Activated T-helper 1 cell treated with anti-CD3 and anti-CD28 coated beads, Interleukin-12 subunit alpha, Interleukin-12 subunit beta, Interleukin-2, Interleukin-4 antibody, amounts not matched to agents 30 ng/mL and 10 ng/mL and 1 ng/mL, durations not matched to agents 14 hours and 24 hours and 36 hours (primary cell): ENCODE measurements at places on chromosomes 1 and 21. TPM values are rescaled to one million over a fixed set of nuclear protein-coding genes. Genes with fewer than 3 reads are reported as not detected.

DNA sequence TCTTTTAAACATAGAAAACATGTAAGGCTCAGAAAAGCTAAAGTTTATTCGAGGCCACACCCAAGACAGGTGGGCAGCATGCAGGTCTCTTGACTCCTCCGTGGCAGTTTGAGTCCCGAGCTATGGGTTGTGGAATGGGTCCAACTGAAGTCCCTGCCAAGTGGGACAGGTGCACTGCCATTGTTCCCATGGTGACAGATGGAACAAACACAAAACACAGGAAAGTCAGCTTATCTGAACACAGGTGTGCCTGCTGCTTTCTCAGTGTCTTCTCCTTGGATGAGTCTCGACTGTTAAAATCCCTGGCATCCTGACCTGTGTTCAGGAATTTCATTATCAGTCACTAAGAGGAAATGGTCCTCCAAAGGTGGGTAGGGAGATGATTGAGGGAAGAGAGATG, 99.0 kb upstream of the RAB4A start:
- DNase-seq, result no peak

GRCh38 chr21:28160378-28160777, 832.3 kb downstream of the LTN1 start:
- no peak for DNase-seq

DNA sequence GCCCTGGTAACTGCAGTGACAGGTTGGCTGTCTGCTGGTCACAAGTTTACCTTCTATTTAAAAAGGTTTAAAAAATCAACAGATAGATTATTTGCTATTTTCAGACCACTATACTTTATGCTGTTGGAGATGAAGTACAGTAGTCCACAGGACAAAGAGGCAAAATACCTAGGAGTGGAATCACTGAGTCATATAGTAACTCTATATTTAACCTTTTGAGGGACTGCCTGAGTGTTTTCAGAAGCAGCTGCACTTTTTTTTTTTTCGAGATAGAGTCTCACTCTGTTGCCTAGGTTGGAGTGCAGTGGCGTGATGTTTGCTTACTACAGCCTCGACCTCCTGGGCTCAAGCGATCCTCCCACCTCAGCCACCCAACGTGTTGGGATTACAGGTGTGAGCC, 11.7 kb downstream of the CNIH4 start:
- DNase-seq, result no peak

Gene ITLN2
- total RNA-seq, result not detected in 2 replicates

Gene SPRR5
- total RNA-seq, result not detected in 2 replicates

GRCh38 chr1:185166106-185166505, 9.1 kb downstream of the SWT1 start:
- no peak for DNase-seq

Gene SUSD4
- total RNA-seq, result not detected in 2 replicates

- no peak for DNase-seq
Measured at GRCh38 chr1:30806381-30807317, 49.1 kb upstream of the LAPTM5 start.

GRCh38 chr1:161771161-161771560, 5.0 kb downstream of the ATF6 start:
- no peak for DNase-seq

- DNase-seq, result no peak
Measured at GRCh38 chr21:42732033-42732410, 78.6 kb downstream of the PDE9A start.

GRCh38 chr1:40187399-40187798, 26.2 kb downstream of the RLF start:
- no peak for DNase-seq

DNA sequence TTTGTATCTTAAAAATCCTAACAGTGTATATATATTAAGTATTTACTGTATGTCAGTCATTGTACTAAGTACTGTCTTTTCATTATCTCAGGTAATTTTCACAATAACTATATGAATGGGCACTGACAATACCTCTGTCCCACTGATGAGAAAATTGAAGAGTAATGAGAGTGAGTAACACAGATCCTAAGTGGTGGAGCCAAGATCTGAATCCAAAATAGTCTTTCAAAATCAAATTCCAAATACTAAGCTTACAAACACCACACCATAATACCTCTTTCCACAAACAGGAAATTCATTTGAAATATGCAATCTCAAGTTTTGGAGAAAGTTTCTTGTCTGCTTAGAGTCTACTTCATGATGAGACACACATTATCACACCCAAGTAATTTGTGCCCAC, 105.9 kb upstream of the EDEM3 start:
- no peak for DNase-seq

Gene LCE6A
- not detected in 2 replicates for total RNA-seq

Gene AMY2A
- not detected in 2 replicates for total RNA-seq

DNA sequence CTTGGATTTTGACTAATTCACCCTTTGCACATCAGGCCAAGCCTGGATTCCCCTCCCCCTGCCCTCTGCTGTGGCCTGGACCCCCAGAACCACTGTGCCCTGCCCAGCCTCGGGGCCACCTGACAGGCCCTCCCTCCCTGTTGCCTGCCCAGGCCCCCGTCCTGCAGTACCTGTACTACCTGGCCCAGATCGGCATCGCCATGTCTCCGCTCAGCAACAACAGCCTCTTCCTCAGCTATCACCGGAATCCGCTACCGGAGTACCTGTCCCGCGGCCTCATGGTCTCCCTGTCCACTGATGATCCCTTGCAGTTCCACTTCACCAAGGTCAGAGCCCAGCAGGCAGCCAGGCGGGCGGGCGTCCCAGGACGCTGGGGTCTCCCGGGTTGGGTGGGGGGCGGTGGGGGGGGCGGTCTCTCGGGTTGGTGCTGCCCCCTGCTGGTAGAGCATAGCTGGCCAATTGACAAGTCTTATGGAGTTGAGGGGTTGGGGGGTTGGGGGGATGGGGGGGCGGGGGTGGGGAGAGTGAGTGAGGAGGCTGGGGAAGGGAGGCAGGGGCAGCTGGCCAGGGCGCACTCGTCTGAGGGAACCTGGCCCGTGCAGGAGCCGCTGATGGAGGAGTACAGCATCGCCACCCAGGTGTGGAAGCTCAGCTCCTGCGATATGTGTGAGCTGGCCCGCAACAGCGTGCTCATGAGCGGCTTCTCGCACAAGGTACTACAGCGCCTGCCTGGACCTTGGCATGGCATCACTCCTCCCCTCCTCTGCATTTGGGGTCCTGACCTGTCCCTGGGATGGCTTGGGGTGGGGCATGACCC, 10.7 kb downstream of the AMPD2 start:
- DNase-seq, result no peak

GRCh38 chr1:180610556-180611015, 21.2 kb upstream of the XPR1 start:
- no peak for DNase-seq

DNA sequence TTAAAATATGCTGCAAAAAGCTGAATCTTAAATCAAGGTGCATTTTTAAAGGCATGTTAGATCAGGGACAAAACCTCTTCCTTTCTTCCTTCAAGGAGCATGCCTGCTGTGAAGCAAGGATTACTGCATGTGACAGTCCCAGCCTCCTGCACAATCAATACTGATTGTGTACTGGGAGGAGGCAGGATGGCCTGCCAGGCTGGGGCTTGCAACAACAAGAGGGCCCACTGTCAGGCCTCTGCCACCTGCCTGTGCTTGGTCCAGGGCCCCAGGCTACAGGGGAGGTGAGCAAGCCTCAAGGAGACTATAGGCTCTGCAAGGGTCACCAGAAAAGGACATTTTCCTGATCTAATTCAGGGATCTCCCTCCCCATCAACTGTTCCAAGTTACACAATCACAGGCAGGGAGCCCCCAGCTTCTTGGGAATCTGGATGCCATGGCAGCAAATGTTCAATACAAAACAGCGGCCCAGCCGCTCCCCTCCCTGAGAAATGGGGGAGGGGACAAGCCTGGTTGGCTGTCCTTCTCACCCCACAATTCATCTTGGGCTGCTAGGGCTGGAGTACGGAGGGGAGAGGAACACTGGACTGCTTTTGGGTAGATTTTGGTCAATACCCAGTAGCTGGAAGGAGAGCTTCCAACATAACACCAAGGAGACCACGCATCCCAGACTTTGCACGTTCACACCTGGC, 76.7 kb downstream of the SSBP3 start:
- no peak for DNase-seq

Gene FMN2
- total RNA-seq, result not detected in 2 replicates

DNA sequence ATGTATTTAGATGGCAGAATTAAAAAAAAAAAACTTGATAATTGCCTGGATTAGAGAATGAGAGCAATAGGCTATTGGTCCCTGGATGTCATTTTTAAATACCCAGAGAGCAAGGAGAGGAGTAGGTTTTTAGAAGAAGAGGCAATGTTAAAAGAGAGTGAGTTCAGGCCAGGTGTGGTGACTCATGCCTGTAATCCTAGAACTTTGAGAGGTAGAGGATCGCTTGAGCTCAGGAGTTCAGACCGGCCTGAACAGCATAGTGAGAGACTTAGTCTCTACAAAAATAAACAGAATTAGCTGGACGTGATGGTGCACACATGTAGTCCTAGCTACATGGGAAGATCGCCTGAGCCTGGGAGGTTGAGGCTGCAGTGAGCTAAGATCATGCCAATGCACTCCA, 15.9 kb upstream of the MUTYH start:
- DNase-seq, result no peak

Gene LHX4
- total RNA-seq, result not detected in 2 replicates

DNA sequence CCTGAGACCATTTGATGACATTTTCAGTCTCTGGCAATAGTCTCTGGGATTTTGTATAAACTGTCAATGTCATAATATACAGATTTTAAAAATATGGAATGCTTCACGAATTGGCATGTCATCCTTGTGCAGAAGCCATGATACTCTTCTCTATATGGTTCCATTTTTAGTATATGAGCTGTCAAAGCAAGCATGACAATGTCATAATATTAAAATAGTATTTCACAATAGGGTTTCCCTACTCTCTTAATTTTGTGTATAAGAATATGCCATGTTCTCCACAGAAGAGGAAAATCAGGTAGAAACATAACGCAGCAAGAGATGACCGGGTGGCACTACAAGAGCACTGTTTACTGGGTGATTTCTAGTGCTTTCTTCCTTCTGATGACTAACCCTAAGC, 8.3 kb upstream of the DIPK1A start:
- no peak for DNase-seq

DNA sequence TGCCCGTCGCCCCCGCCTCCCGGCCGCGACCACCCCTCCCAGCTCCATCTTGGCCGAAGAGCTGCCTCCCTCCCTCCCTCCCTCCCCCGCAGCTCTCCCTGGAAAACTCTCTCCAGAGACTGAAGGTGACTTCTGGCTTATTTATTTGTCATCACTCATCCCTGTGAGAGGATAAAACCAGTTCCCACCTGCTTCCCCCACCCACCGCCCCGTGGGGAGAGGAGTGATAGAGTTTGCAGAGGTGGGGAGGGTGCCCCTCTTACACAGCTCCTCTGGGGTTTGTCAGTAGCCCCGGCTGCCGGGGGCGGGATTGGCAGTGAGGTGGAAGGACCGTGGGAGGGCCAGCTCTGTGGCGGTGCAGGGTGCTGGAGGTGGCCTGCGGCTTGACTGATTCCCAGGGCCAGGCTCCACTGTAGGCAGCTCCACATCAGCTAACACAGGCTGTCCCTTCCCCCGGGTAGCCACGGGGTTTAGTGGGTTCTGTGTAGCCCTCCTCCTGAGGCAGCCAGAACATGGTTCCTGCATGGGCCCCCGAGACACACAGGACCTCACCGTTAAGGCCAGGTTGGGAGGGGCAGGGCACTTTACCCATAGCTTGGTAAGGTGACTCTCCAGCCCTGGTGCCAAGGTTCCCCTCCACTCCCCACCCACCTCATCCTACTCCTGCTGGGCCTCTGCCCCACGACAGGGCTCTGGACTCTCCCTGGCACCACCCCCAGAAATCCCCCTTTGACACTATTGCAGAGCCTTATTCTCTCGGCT, 62.2 kb downstream of the ELK4 start:
- DNase-seq, result no peak

Gene PRAMEF11
- not detected in 2 replicates for total RNA-seq

GRCh38 chr21:39531840-39532239, 80.1 kb downstream of the SH3BGR start:
- no peak for DNase-seq

- DNase-seq, result no peak
Measured at GRCh38 chr1:30809514-30810263, 52.1 kb upstream of the LAPTM5 start.

Gene CELSR2
- total RNA-seq, result 4.1 and 4.9 TPM in 2 replicates

- no peak for DNase-seq
Measured at GRCh38 chr21:29302359-29302875, 3.7 kb downstream of the BACH1 start.

Gene PRXL2B
- 39.5 and 42.1 TPM in 2 replicates for total RNA-seq

- DNase-seq, result no peak
Measured at GRCh38 chr1:113380075-113380474, 10.2 kb upstream of the MAGI3 start.
